ENCODE measurements at places on chromosomes 7 and 10.

GRCh38 chr10:2949221-2949947, 118.0 kb upstream of the PFKP start:
- DNase-seq = no peak

- no peak for DNase-seq
Observed at GRCh38 chr10:81575036-81575435, 300.0 kb upstream of the NRG3 start.

DNA sequence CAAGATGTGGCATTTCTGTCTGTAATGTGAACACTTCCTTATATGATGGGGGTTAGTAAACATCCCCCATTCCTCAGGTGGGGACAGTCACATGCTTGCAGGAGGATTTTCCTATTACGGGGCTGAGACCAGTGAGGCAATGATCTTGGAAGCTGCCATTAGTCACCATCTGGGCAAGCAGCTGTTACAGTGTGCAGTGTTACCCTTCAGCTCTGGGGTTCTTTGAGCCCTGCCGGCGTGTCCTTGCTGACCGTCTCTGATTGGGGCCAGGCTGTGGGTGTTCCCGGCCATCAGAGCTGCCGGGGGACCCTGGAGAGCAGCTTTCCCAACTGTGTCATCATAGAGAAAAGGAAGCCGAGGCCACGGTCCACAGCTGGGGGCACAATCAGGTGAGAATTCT, 126.8 kb upstream of the FAM20C start:
- DNase-seq = no peak

DNA sequence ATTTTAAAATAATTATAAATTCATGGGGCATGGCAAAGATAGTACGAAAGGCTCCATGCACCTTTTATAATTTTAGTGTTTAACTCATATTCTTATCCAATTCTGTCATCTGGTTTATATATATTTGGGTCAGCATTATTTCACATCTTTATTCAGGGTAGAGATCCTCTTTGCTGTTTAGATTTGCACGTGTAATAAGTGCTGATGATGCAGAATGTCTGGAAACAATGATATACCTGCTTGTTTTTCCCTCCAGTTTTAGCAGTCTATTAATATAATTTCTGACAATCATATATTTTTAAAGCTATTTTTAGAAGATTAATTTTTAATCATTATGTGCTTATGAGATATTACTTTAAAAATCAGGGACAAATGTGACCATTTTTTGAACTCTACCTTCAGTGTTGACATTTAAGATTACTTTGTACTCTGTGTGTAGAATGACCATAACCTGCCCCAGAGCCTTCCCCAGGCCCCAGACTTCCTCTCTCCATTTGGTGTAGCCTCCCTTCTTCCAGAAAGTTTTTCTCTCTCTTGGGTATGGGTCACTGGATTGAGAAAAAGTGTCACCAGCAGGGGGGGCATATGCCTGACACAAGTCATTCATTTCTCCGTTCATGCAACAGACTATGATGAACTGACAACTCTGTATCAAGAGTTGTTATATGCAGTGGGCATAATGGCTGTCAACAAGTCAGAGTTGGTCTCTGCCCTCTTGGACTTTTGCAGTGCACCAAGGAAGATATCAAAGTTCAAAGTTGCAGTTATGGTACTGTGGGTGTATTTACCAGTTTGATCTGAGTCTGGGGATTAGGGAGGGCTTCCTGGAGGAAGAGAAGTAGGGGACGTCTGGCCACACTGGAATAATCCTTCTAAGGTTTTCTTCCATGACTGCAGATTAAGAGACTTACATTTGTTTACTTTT, 192.6 kb upstream of the CCDC6 start:
- no peak for DNase-seq

- DNase-seq = no peak
Observed at GRCh38 chr10:59073456-59074053, 102.9 kb upstream of the PHYHIPL start.

All from fibroblast of skin of left biceps (primary cell).